ENCODE measurements at places on chromosomes 12 and 14.

DNA sequence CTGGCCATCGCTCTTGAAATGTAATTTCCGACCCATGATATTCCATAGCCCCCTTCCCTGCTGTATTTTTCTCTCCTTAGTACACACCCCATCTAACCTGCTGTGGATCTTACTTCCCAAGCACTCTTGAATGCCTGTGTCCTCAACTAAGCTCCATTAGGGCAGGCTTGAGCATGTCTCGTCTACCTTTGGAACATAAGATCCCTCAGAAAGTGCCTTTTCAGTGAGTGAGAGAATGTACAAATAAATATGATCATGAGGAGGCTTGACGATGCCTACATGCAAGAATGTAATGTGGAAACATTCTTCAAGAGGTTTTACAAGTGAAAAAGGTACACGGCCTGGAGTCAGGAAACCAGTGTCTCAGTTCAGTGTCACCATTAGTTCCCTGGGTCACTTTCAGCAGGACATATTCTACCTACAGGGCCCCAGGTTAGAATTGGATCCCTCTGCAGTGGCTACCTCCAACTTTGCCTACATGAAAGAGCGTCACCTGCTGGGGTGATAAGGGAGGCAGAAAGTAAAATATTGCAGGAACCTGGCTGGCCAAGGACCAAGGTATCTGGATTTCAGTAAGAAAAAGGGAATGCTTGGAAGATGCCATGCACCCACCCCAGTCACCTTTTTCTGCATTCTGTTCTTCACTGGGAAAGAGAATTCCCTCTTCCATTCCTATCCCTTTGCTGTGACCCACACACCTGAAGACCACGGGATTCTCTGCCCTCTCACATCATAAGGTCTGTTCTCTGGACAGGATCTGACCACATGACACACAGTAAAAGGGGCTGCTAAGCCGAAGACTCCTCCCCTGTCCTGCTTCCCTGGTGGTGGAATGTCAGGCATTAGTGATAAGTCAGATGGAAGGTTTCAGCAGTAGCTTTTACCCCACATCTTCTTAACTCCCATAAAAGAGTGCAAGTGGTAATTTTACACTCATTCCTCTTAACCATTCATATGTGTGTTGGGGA, 24.6 kb upstream of the SERPINA1 start:
- no peaks in the 10 kb centered on the region for H3K4me1 ChIP-seq
- H3K27ac ChIP-seq, result no peak overlapping the region
- H3K4me3 ChIP-seq, result no peak overlapping the region
- no peaks in the 10 kb centered on the region for H3K36me3 ChIP-seq

GRCh38 chr12:41142376-41142775, 45.7 kb upstream of the PDZRN4 start:
- no peak overlapping the region for H3K4me3 ChIP-seq
- H3K27ac ChIP-seq, result no peak overlapping the region
- H3K27me3 ChIP-seq, result no peaks in the 10 kb centered on the region

- peaks cover 5% of the 10 kb centered on the region for H3K27me3 ChIP-seq
- H3K4me1 ChIP-seq, result peaks cover 47% of the 10 kb centered on the region
- H3K27ac ChIP-seq, result peak overlapping the region; percentile 51
- H3K36me3 ChIP-seq, result peaks cover 2% of the 10 kb centered on the region
- peak; percentile 80 for ATAC-seq
These were observed 62.6 kb downstream of the SMUG1 start for GRCh38 chr12:54126029-54126695.

- H3K4me1 ChIP-seq, result no peaks in the 10 kb centered on the region
- no peak for ATAC-seq
- no peak overlapping the region for H3K27ac ChIP-seq
- no peaks in the 10 kb centered on the region for H3K27me3 ChIP-seq
These were observed 29.3 kb downstream of the GRIN2B start for GRCh38 chr12:13952096-13952495.

GRCh38 chr12:80199931-80200330, 100.6 kb downstream of the OTOGL start:
- H3K27me3 ChIP-seq, result no peaks in the 10 kb centered on the region
- no peak for ATAC-seq
- H3K36me3 ChIP-seq, result no peaks in the 10 kb centered on the region
- no peak overlapping the region for H3K27ac ChIP-seq
- no peak overlapping the region for H3K4me3 ChIP-seq

GRCh38 chr14:52175982-52176502, 91.5 kb upstream of the PTGDR start:
- H3K36me3 ChIP-seq, result no peaks in the 10 kb centered on the region
- H3K27me3 ChIP-seq, result no peaks in the 10 kb centered on the region
- ATAC-seq, result no peak

DNA sequence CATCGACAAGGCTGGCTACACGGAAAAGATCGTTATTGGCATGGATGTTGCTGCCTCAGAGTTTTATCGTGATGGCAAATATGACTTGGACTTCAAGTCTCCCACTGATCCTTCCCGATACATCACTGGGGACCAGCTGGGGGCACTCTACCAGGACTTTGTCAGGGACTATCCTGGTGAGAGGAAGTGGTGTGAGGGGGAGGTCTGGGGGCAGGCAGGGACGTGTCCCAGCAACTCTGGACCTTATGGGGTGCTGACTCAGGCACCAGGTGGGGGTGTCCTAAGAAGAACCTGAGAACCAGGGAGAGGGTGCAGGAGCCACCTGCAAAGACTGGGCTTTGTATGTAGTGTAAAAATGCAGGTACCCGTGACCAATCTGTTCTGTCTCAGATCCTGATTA, 5.2 kb downstream of the ENO2 start:
- H3K36me3 ChIP-seq, result peaks cover 79% of the 10 kb centered on the region
- peaks cover 1% of the 10 kb centered on the region for H3K4me1 ChIP-seq
- H3K27ac ChIP-seq, result no peak overlapping the region
- H3K4me3 ChIP-seq, result no peak overlapping the region
- no peak for ATAC-seq
- no peaks in the 10 kb centered on the region for H3K27me3 ChIP-seq

DNA sequence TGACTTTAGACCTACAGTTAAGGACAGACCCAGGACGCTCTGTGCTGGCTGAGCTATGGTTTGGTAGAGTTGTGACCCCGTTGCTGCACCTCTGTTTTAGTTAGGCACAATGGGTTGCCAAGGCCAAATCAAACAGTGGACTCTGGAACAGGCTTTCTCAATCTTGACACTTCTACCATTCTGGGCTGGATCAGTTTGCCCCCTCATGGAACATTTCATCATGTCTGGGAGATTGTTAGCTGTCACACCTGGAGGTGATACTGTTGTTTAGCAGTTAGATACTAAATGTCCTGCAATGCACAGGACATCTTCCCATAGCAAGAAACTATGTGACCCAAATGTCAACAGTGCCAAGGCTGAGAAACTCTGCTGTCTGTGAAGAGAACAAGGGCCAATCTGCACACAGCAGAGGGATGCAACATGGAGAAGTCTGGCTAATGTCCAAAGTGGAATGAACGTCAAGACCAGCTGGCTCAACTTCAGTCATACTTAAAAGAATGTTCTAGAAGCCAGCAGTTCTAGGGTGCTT, 65.6 kb upstream of the DICER1 start:
- H3K27ac ChIP-seq, result no peak overlapping the region
- ATAC-seq, result no peak
- no peaks in the 10 kb centered on the region for H3K4me1 ChIP-seq
- H3K27me3 ChIP-seq, result peaks cover 18% of the 10 kb centered on the region

GRCh38 chr12:11855983-11856374, 206.5 kb downstream of the ETV6 start:
- peaks cover 6% of the 10 kb centered on the region for H3K4me1 ChIP-seq
- H3K36me3 ChIP-seq, result peaks cover 41% of the 10 kb centered on the region
- H3K27me3 ChIP-seq, result no peaks in the 10 kb centered on the region
- H3K4me3 ChIP-seq, result no peak overlapping the region

DNA sequence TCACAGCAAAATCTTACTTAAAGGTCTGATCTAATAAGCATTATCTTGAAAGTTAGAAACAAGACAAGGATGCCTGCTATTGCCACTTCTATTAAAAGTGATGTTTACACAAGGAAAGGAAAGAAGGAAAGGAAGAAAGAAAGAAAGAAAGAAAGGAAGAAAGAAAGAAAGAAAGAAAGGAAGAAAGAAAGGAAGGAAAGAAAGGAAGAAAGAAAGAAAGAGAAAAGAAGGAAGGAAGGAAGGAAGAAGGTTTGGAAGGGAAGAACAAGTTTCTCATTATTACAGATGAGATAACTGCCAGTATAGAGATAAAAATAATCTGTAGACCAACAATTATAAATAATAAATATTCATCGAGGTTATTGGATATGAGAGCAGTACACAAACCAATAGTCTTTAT, 35.8 kb upstream of the KCNA1 start:
- no peak for ATAC-seq
- no peaks in the 10 kb centered on the region for H3K36me3 ChIP-seq
- H3K4me3 ChIP-seq, result no peak overlapping the region
- no peaks in the 10 kb centered on the region for H3K4me1 ChIP-seq

DNA sequence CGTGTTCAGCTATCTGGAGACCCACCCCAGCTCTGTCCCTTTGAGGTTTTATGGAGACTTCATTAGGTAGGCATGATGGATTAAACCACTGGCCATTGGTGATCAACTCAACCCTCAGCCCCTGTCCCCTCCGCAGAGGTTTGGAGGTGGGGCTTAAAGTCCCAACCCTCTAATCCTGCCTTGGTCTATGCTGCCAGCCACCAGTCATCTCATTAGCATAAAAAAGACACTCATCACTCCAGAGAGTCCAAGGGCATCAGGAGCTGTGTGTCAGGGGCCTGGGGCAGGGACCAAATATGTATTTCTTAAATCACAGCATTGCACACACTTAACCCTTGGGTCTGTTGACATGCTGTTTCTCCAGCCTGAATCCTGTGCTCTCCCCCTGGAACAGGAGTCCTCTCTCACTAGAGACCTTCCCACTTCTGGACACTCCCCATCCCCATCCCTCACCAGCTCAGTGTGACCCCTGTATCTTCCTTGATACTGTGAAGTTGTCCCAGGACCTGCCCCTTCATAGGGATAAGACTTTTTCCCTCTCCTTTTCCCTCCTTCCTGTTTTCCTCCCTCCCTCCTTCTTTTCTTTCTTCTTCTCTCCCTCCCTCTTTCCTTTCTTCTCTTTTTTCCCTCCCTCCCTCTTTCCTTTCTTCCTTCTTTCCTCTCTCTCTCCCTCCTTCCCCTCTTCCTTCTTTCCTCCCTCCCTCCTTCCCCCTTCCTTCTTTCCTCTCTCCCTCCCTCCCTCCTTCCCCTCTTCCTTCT, 54.7 kb upstream of the CLMN start:
- H3K27me3 ChIP-seq, result peaks cover 11% of the 10 kb centered on the region
- no peak overlapping the region for H3K4me3 ChIP-seq
- ATAC-seq, result no peak
- H3K27ac ChIP-seq, result no peak overlapping the region

- H3K27ac ChIP-seq, result no peak overlapping the region
- no peak overlapping the region for H3K4me3 ChIP-seq
- peaks cover 8% of the 10 kb centered on the region for H3K27me3 ChIP-seq
- H3K36me3 ChIP-seq, result no peaks in the 10 kb centered on the region
- no peaks in the 10 kb centered on the region for H3K4me1 ChIP-seq
These were observed 36.0 kb upstream of the PPP4R3A start for GRCh38 chr14:91545946-91546716.

DNA sequence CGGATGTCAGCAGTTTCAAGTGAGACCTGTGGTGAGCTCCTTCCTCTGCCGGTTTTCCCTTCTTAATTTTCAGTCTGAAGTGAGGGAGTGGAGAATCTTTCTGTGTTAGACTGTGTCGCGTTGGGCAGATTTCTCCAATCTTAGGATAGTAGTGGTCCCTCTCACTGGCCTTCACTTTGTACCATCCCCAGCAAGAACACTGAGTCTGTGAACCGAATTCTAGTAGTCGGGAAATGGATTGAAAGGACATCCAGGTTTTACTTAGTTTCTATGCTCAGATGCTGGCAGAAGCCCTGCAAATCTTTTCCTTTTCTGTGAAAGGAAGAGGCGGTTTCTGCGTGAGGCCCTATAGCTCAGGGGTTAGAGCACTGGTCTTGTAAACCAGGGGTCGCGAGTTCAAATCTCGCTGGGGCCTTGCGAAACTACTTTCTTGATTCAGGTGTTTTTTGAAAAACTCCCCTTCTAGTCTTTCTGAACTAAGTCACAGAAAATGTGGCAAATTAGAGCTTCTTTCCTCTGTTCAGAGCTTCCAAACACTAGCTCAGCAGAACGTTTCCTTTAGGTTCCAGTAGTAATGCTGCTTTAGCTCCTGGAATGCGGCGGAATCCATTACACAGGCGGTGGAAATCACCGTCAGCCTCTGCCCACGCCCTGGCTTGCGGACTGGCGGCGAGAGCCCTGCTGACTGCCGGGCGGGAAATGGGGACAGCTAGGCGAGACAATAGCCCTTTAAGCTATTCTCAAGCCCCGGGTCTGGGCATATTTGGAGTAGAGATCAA, 2.8 kb upstream of the RNASE4 start:
- H3K36me3 ChIP-seq, result no peaks in the 10 kb centered on the region
- peak overlapping the region; percentile 100 for H3K27ac ChIP-seq
- peak overlapping the region; percentile 76 for H3K4me3 ChIP-seq
- H3K4me1 ChIP-seq, result peaks cover 8% of the 10 kb centered on the region
- peak; percentile 35 for ATAC-seq

DNA sequence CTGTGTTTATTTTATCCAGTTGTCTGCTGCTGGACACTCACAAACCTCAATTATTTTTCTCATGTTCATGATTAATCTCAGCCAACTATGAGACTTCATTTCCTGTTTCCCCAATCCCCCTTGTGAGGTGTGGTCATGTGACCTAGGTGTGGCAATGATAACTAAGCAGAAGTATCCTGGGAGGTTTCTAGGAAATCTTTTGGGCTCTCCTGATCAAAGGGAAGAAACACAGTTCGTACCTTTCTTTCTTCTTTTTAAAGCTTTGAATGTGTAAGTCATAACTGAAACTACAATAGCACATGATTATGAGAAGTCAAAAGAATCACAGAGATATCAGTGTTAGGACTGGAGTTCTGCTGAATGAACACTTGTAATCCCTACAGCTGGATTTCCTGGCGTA, 34.4 kb upstream of the MANSC4 start:
- no peaks in the 10 kb centered on the region for H3K36me3 ChIP-seq
- H3K4me3 ChIP-seq, result no peak overlapping the region
- no peak overlapping the region for H3K27ac ChIP-seq
- H3K27me3 ChIP-seq, result no peaks in the 10 kb centered on the region
- peaks cover 11% of the 10 kb centered on the region for H3K4me1 ChIP-seq

GRCh38 chr12:104627990-104628830, 171.5 kb downstream of the CHST11 start:
- no peak overlapping the region for H3K4me3 ChIP-seq
- H3K36me3 ChIP-seq, result no peaks in the 10 kb centered on the region
- no peaks in the 10 kb centered on the region for H3K27me3 ChIP-seq
- no peak overlapping the region for H3K27ac ChIP-seq
- ATAC-seq, result no peak
- no peaks in the 10 kb centered on the region for H3K4me1 ChIP-seq

GRCh38 chr12:89710873-89711750, 2.5 kb upstream of the ATP2B1 start:
- H3K36me3 ChIP-seq, result no peaks in the 10 kb centered on the region
- no peaks in the 10 kb centered on the region for H3K27me3 ChIP-seq
- H3K4me3 ChIP-seq, result no peak overlapping the region
- no peak overlapping the region for H3K27ac ChIP-seq
- ATAC-seq, result no peak
- no peaks in the 10 kb centered on the region for H3K4me1 ChIP-seq
